Stimulated activated naive CD4-positive, alpha-beta T cell treated with Interleukin-2 at 50 U/mL for 16 hours (primary cell): ENCODE measurements at places on chromosomes 1 and 21.

- DNase-seq: no peak
Measured at GRCh38 chr1:55444667-55445066, 229.5 kb upstream of the USP24 start.

DNA sequence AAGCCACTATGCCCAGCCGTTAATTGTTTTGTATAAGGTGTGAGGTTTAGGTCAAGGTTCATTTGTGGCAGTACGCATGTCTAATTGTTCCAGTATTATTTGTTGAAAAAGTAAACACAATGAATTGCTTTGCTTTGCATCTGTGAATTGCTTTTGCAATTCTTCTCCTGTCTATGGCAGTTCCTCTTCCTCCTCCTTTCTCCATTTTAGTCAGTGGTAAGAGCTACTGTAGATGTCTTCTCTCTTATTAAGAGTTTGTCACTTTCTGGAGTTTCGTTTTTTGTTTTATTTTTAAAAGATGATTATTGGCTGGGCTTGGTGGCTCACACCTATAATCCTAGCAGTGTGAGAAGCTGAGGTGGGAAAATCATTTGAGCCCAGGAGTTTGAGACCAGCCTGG is 29.2 kb downstream of the C1orf185 start:
- DNase-seq: no peak

DNA sequence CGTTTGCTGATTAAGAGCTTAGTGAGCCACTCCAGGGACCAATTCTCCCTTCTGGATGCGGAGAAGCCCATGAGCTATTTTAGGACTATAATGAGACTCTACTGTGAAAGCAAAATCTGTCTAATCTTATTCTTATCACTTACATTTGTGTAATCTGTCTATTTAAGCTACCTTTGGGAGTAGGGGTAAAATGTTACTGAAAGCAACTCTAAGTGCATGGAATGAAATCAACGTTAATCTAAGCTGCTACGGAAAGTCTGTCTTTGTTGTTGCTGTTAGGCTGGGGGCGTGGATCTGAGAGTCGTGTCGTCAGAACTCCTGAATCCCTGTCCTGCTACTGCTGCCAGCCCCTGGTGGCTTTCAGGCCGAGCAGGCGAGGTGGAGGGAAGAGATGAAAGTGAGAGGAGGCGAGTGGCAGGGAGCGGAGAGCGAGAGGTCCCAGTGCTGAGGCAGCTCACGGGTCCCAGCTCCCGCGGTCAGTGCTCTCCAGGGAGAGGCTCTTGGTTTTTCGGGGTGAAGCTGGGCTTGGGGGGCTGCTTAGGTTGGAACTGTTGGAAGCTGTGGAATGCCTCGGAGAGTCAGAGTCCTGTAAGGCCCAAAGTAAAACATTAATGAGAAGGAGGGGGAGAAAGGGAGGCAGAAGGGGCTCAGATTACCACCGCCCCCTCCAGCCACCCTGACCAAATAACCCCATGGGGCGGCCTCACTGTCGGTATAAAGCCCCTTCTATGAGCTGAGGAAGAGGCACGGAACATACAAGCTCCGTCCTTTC is 53.9 kb downstream of the COQ8A start:
- DNase-seq: no peak

DNA sequence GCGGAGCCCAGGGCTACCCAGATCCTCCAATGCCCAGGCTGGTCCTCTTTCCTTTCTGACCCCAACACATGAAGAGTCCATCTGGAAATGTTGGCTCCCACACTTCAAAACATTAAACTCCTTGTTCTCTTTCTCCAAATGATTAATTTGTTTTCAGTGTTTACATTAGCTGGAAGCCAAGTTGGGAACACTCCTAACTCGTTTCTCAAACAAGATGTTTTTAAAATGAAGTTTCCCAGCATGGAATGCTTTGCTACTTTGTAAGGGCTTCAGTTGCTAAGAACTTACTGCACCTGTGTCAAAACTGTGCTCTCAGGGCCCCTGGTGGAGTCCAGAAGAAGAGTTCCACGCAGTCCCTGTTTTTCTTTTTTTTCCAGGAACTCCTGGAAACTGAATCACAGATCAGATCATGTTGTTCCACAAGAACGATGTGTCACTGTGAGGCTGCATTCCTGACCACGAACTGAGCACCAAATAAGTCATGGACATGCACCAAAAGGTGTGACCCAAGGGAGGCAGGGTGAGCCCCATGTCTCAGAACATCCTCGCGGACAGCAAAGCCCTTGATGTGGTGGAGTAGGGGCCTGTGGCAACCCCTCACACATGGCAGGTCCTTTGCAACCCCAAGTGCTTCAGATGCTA is 257.3 kb downstream of the KCNJ6 start:
- no peak for DNase-seq

DNA sequence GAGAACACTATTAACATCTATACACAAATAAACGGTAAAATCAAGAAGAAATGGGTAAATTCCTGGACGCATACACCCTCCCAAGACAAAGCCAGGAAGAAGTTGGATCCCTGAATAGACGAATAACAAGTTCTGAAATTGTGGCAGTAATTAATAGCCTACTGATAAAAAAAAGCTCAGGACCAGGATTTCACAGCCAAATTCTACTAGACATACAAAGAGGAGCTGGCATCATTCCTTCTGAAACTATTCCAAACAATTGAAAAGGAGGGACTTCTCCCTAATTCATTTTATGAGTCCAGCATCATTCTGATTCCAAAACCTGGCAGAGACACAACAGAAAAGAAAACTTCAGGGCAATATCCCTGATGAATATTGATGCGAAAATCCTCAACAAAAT is 70.7 kb upstream of the FMO3 start:
- DNase-seq: no peak

- no peak for DNase-seq
Measured at GRCh38 chr21:34305605-34306604, 57.9 kb upstream of the KCNE2 start.

GRCh38 chr1:221522529-221522940 is 219.4 kb downstream of the DUSP10 start:
- DNase-seq: no peak

- DNase-seq: no peak
Measured at GRCh38 chr21:28827422-28827821, 165.3 kb downstream of the LTN1 start.
